ENCODE measurements at places on chromosomes 12 and 14. TPM values are rescaled to one million over a fixed set of nuclear protein-coding genes. Genes with fewer than 3 reads are reported as not detected.

The CYP46A1 gene
- total RNA-seq, result not detected

The PTPRB gene
- 2.2 TPM for total RNA-seq

The NUDT4 gene
- total RNA-seq, result 120 TPM

The SIX1 gene
- total RNA-seq, result 0.57 TPM

The MYL6 gene
- total RNA-seq, result 1,312 TPM

The NYNRIN gene
- total RNA-seq, result 4.2 TPM

The ITPK1 gene
- total RNA-seq, result 16.9 TPM

The PARP11 gene
- 3.3 TPM for total RNA-seq

The ACOT6 gene
- not detected for total RNA-seq

The GALNT6 gene
- 10.5 TPM for total RNA-seq

The MGP gene
- 1.0 TPM for total RNA-seq

The ZFHX2 gene
- 0.14 TPM for total RNA-seq

The B4GALNT1 gene
- total RNA-seq, result 5.3 TPM
